ENCODE measurements at places on chromosomes 7 and 10.

DNA sequence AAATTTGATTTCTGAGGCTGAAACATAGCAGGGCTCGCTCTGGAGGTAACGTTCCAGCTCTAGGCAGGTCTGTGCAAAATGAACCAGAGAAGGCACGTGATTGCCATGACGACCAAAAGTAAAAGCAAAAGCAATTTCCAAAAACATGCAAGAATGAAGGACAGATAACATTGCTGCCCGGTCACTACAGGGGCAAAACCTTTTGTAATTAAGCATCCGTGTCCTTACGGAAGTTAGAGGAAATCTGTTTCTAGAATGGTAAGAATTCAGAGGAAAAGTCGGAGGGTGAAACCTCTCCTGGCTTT is 2.9 kb downstream of the KLF6 start:
- DNase-seq = no peak

DNA sequence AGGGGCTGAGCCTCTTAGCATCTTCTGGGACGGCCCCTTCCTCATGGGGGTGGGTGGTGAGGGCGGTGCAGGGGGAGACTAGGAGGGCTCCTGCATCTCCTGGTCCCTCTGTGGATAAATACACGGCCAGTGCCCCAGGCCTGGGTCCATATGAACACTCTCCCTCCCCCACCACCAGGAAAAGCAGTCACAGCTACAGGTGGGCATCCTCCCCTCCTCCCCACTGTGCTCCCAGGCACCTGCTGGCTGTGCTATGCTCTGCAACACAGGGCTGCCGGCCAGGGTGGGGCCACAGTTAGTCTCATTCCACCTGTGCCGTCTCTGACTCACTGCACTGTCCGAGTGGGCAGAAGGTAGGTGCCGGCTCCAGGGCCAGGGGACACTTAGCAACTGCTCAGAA is 87.3 kb upstream of the INSIG1 start:
- no peak for DNase-seq

DNA sequence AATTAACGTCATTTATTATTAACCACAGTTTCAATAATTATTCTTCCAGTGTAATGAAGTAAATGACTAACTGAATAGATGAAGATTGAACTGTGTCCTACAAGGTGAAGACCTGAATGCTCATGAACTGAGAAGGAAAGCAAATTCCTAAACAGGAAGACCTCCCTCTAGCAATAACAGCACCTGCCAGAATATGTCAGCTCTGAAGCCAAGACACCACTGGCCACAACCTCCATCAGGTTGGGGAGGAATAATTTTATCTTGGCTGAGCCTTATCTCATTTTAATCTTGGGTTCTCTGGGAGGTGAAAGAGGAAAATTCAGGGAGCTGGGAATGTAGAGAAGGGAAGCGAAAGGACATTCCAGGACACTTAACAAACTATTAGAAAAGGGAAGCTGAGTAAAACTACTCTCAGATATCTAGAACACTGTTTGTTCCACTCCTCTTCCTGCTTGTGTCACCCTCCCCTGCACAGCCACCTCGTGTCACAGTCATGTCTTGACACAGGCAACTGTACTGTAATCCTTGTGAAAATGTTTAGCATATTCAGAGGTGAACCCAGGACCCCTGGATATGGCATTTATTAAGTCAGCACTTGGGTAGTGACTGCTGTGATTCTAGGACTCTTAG is 4.6 kb upstream of the SLC13A1 start:
- DNase-seq = no peak

DNA sequence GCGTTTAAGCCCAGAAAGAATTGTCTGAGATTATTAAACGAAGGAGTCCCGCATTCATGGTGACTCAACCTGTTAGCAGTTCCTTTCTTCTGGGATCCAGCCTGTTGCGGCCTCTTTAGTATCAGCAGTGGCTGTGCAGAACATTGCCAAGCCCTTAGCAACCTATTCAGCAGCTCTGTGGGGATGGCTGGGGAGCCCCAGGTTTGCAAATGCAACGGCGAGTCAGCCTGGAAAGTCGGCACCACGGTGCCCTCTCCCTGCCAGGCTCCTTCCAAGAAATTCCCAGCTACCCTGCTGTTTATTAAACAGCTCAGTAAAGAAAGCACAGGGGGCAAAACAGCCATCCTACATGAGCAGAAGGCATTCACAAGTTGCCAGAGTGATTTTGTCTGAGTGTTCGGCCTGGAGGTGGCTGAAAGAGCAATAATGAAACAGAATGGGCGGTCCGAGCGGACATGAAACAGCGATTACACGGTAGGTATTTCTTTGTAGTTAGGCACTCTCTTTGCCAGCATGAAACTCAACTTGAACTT is 198.3 kb downstream of the BAMBI start:
- peak; percentile 86 for DNase-seq

GRCh38 chr10:10160821-10161312 is 856.8 kb upstream of the CELF2 start:
- DNase-seq = no peak

GRCh38 chr10:84522612-84523462 is 194.4 kb downstream of the CCSER2 start:
- DNase-seq = no peak

All from brain microvascular endothelial cell (primary cell).